Right ventricle myocardium superior (tissue), 1 donor: ENCODE measurements at places on chromosomes 11 and 22.

DNA sequence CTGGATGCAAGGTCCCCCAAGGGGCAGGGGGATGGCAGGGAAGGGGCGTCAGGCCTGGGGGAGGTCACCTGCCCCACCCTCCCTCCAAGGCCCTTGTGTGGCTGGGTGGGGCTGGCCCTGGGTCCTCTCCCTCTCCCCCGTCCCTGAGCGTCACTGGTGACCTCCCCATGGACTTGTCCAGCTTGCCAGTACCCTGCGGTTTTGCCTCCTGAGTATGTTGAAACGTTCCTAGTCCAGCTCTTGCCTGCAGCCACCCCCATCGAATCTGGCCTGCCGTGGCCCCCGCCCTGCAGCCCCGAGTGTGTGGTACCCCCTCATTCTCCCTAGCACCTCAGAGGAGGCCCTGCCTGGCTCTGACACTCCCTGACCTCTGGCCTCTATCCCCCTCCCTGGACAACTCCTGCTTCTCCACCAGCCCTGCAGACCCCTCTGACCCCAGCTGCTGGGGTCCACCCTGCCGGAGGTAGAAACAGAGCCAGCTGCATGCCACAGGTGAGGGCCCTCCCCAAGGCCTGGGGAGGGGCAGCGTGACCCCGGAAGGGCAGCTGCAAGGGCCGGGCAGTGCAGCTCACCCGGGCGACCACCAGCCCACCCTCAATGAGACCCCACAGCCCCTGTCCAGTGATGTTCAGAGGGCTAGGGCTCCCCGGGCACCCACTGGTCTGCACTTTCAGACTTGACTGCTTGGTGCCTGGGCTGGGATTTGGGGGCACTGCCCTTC lies 4.1 kb upstream of the MUC6 start:
- no peak for DNase-seq

DNA sequence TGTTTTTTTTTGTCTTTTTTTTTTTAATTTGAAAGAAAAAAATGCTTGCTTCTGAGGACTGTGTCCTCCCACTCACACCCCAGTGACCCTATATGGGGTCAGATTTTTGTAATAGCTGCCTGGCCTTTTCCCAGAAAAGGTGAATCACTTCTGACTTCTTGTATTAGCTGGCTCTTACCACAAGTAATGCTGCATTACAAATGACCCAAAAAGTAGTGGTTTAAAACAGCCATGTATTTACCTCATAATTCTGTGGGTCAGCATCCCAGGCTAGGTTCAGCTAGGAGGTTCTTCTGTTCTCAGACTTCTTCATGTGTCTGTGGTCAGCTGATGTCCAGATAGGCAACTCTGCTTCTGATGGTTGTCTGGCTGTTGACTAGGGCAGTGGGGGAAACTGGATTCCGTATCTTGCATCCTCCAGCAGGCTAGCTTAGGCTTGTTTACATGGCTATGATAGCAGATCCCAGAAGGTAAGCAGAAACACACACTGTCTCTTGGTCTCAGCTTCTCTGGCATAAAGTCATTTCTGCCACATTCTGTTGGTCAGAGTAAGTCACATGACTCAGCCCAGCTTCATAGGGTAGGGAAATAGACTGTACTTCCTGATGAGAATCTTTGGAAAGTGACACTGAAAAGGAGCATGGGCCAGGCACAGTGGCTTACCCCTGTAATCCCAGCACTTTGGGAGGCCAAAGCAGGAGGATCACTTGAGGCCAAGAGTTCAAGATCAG lies 19.5 kb downstream of the LHFPL7 start:
- DNase-seq: no peak

- DNase-seq: no peak
Observed at GRCh38 chr11:42462558-42463310, 849.1 kb upstream of the API5 start.

GRCh38 chr11:117722082-117722481 lies 74.9 kb downstream of the DSCAML1 start:
- no peak for DNase-seq

DNA sequence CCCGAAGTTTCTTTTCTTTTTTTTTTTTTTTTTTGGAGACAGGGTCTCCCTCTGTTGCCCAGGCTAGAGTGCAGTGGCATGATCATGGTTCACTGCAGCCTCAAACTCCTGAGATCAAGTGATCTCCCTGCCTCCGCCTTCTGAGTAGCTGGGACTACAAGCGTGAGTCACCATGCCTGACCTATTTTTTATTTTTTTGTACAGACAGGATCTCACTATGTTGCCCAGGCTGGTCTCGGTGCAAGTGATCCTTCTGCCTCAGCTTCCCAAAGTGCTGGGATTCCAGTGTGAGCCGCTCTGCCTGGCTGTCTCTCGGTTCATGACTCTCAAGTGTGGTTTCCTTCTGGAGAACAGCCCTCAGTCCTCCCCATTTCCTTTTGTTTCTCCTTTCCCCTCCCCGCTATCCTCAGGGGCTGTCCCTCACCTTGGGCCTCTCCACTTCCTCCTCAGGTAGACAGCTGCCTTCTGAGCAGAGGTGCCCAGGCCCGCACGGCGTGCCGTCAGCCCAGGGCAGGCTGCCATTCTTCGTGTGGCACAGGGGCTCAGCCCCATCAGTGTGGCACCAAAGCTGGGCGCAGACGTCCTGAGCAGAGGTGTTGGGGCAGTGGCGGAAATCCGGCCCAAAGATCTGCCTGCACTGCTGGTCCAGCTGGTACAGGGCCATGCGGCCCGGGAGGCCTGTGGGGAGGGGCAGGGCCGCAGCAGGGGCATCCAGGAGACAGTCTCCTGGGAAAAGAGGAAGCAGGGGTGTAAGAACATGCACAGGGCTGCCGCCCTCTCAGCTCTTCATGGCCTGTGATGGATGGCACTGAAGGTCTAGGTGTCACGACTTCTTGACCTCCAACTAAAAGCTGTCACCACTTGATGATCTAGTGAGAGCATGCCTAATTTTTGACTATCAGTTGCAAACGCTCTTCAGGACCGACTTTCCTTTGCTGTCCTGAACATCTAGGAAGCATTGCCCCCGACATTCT lies 14.0 kb downstream of the ADAMTS8 start:
- no peak for DNase-seq

DNA sequence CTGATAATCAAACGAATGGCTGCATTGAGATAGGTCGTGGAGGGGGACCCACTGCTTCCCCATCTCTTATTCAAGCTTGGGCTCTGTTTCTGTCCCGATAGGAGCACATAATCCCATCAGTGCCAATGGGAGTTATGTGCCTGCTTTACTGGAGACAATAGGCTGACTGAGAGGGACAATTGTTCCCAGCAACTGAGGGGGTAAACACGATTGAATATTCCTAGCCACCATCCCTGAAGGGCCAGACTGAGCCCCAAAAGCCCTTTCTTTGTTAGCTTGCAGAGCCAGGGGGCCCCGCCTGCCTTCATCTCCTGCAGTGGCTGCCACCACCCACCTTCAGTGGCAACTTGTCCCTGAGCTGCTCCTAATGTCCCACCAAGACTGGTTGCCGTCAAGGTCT lies 172.8 kb upstream of the NAV2 start:
- no peak for DNase-seq

DNA sequence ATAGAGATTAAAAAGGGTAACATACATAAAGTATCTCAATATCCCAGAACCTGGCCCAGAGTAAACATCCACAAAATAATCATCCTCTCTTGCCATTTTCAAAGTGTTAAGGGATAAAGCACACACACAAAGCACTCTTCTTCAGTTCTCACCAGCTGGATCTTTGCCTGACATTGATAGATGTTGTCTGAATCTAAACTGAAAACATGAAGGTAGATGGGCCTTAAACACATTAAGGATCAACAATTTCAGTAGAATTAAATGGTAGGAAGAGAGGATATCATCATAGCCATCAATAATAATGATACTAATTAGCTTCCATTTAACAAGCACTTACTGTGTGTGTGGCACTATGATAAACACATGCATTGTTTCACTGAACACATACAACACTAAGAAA lies 261.1 kb downstream of the OPCML start:
- no peak for DNase-seq

DNA sequence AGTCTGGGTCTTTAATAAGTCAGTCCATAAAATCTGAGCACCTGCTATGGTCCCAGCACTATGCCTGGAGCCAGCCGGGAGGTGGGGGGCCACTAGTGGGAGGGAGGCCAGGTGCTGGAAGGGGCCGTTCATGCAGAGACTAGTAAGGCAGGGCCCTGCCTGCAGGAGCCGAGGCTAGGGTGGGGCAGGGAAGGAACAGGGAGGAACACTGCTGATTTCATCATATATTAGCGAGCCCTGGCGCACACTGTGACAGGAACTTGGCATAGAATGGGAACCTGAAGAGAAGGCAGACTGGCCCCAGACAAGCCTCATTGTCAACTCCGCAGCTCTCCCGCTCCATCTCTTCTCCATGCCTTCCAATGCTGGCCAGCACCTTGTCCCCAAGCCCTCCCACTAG lies 7.1 kb downstream of the VSIG10L2 start:
- peak; percentile 84 for DNase-seq

GRCh38 chr11:60129853-60130252 lies 41.4 kb downstream of the MS4A2 start:
- no peak for DNase-seq

DNA sequence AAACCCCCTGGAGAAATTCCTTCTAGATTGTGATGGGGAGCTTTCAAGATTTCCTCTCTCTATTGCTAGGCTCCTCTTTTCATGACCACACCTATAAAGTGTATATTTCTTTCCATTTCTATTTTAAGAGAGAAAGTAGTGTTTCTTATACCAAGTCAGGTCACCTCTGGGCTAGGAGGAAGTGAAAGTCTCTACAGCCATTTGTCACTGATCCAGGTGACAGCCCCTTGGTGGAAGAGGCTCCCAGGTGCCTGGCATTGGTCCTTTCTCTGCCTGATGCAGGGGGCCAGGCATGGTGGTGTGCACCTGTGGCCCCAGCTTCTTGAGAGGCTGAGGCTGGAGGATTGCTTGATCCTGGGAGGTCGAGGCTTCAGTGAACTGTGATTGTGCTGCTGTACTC lies 64.7 kb downstream of the DHCR7 start:
- no peak for DNase-seq

GRCh38 chr11:75733431-75734107 lies 15.9 kb downstream of the MOGAT2 start:
- no peak for DNase-seq

DNA sequence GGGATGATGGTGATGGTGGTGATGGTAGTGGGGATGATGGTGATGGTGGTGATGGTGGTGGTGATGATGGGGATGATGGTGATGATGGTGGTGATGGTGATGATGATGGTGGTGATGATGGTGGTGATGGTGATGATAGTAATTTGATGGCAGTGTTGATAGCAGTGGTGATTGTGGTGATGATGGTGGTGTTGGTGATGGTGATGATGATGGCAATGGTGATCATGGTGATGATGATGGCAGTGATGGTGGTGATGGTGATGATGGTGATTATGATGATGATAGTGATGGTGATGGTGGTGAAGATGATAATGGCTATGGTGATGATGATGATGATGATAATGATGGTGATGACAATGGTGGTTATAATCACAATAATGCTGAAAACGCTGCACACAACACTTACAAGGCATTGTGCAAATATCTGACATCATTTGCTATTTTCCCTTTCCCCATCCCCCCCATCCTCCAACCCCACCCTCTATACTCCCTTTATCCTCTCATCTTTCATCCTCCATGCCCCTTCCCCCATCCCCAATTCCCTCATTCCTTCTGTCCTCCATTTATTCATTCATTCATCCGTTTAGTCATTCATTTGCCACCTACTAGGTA lies 230.1 kb downstream of the BRD1 start:
- DNase-seq: no peak

DNA sequence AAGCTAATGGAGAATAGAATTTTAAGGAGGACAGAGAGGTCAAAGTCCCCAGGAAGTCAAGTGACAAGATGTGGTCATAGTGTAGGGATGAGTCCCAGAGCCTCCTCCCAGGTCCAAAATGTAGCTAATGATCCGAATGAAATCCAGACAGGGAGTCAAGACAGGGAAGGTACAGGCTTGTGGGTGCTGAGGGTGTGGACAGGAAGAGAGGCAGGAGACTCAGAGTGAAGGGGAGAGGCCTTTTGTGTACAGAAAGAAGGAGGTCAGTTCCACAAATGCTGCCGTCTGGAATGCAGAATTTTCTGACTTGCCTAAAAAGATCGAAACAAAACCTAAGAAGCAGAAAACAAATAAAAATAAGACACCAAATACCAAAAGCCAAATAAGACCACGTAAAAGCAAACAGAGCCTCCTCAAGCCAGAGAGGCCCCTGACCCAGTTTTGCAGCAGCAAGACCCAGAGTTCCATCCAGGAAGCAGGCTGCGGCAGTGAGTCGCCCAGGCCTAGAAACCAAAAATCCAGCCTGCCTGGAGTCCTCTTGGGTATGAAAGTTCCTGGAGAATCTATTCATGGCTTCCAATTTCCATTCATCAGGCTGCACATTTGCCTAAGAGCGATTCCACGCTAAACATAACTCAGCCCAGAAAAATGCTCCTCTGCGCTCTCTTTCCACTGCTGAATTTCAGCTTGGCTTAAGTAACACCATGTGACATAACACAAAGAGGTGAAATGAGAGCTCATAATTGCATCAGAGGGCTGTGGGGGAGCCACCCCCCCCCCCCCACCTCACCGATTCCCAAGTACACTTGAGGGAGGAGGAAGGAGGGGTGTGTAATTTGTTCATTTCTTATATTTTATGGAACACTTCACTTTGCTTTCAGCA lies 71.2 kb downstream of the KIRREL3 start:
- DNase-seq: no peak

DNA sequence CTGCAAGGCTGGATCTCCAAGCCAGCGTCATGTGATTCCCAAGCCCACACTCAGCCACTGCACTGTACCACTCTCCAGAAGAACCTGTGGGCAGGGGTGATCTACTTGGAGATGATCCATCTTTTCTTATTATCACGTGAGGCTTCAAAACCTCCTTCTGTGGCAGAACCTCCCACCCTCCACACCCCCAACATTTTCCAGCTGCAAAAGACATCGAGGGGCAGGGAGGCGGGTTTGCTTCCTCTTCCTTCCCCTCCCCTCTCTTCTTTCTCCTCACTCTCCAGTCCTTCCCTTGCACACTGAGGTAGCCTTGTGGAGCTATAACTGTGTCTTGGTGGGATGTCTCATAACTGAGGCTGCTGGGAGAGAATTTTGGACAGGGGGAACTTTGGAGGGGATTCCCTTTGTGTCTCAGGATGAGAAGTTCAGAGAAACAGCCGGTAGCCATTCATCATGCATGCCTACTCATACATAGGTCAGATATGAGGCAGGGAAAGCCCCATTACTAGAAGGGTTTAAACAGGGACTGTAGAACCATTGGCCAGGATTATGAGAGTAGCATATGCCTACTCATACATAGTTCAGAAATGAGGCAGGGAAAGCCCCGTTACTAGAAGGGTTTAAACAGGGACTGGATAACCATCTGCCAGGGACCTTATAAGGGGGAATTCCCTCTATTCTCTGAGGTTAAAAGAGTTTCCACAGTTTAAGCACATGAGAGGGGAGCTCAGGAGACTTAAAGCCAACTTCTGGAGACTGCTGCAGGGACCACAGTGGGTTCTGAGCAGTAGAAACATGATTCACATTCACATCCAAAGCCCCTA lies 420.7 kb upstream of the CADM1 start:
- no peak for DNase-seq

DNA sequence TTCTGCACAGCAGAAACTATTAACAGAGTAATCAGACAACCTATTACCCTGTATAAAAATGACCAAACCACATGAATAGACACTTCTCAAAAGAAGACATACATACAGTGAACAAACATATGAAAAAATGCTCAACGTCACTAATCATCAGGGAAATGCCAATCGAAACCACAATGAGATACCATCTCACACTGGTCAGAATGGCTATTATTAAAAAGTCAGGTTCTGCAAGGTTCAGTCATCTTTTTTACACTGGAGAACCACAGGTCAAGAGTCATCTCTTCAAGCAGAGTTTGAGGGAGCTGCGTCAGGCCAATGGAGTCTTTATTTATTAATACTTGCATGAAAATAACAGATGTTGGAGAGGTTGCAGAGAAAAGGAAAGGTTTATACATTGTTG lies 40.4 kb downstream of the RCN1 start:
- no peak for DNase-seq
